A673 (cell line): ENCODE measurements at places on chromosomes 4 and X. TPM values are rescaled to one million over a fixed set of nuclear protein-coding genes. Genes with fewer than 3 reads are reported as not detected.

SATL1 gene
- 0.13 and 0.24 TPM in 2 replicates for total RNA-seq

PRDM5 gene
- 6.6 and 7.1 TPM in 2 replicates for total RNA-seq

DKK2 gene
- total RNA-seq: 99.3 and 104 TPM in 2 replicates

GRCh38 chr4:153603258-153603657 is 80.8 kb upstream of the TLR2 start:
- no peak for DNase-seq

MID2 gene
- 0.43 and 0.48 TPM in 2 replicates for total RNA-seq

FRMPD3 gene
- total RNA-seq: 0.09 and 0.15 TPM in 2 replicates

- DNase-seq: no peak
Observed at GRCh38 chrX:143165778-143166177, 140.1 kb downstream of the SPANXN4 start.

- peak; percentile 22 for DNase-seq
Observed at GRCh38 chrX:23228950-23229448, 105.7 kb upstream of the PTCHD1 start.

GRCh38 chr4:73139245-73139644 is 69.7 kb upstream of the COX18 start:
- no peak for DNase-seq

DNA sequence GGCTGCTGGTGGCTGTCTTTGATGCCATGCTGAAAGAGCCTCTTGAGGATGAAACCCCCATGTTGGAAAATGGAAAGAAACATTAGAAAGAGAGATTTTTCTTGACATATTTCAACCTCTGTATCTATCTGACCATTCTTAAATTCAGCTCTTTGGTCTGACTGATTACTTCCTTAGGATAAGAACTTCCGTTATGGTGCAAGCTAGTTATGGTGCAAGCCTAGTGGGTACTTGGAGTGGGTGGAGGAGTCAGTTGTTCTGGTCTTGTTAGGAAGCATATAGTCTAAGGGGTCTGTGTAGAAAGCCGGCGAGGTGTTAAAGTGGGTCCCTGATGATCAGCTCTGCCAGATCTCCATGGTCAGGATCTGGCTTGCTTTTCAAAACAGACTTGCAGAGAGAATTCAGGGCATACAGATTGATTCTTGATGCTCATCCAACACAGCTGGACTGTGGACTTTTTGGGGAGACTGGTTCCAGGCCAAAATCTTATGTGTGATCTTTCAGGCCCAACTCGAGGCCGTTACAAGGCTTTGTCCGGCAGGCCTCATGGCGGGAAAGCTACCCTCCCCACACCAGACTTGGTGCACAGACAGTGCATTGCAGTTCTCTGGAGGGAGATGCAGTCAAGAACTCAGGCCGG is 82.8 kb upstream of the BOD1L1 start:
- no peak for DNase-seq
